Pancreas (tissue), 10 donors: ENCODE measurements at places on chromosomes 3 and 15.

GRCh38 chr3:39917065-39917773, 107.8 kb downstream of the MYRIP start:
- H3K27me3 ChIP-seq, result no peaks in the 10 kb centered on the region
- H3K36me3 ChIP-seq, result no peaks in the 10 kb centered on the region
- no peak overlapping the region for H3K27ac ChIP-seq
- H3K4me1 ChIP-seq, result peaks cover 3% of the 10 kb centered on the region
- no peak overlapping the region for H3K4me3 ChIP-seq
- DNase-seq, result no peak

- H3K36me3 ChIP-seq, result no peaks in the 10 kb centered on the region
- DNase-seq, result peak; percentile 71
- peaks cover 24% of the 10 kb centered on the region for H3K4me1 ChIP-seq
- H3K27me3 ChIP-seq, result no peaks in the 10 kb centered on the region
- H3K27ac ChIP-seq, result peak overlapping the region; percentile 17
- H3K4me3 ChIP-seq, result no peak overlapping the region
These were observed 2.8 kb downstream of the GPD1L start for GRCh38 chr3:32109256-32109655.

- H3K4me1 ChIP-seq, result no peaks in the 10 kb centered on the region
- H3K36me3 ChIP-seq, result no peaks in the 10 kb centered on the region
- no peak overlapping the region for H3K4me3 ChIP-seq
- H3K27me3 ChIP-seq, result no peaks in the 10 kb centered on the region
These were observed 75.3 kb downstream of the NCEH1 start for GRCh38 chr3:172635588-172635987.

DNA sequence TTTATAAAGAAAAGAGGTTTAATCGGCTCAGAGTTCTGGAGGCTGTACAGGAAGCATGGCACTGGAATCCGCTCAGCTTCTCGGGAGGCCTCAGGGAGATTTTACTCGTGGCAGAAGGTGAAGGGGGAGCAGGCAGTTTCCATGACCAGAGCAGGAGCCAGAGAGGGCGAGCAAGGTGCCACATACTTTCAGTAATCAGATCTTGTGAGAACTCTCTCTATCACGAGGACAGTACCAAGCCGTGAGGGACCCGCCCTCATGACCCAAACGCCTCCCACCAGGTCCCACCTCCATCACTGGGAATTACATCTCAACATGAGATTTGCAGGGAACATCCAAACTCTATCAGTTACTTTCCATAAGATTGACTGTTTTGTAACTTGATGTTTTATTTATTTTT, 70.7 kb upstream of the SYN2 start:
- no peak overlapping the region for H3K4me3 ChIP-seq
- no peaks in the 10 kb centered on the region for H3K36me3 ChIP-seq
- no peaks in the 10 kb centered on the region for H3K4me1 ChIP-seq
- no peak overlapping the region for H3K27ac ChIP-seq
- no peak for DNase-seq

DNA sequence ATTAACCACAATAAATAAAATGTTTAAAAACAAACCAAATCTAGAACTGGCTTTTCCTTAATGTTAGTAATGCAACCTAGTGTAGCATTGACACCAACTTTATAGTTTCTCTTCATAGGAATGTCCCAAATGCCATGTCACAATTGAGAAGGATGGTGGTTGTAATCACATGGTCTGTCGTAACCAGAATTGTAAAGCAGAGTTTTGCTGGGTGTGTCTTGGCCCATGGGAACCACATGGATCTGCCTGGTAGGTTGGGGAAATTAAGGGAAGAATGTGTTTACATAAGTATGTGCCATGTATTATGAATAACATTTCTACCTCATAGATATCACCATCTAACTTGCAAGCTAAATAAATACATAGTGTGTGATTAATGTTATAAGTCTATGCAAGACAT, 84.4 kb upstream of the GOLGA6B start:
- H3K36me3 ChIP-seq, result no peaks in the 10 kb centered on the region
- H3K4me1 ChIP-seq, result no peaks in the 10 kb centered on the region
- H3K27me3 ChIP-seq, result no peaks in the 10 kb centered on the region
- no peak for DNase-seq

DNA sequence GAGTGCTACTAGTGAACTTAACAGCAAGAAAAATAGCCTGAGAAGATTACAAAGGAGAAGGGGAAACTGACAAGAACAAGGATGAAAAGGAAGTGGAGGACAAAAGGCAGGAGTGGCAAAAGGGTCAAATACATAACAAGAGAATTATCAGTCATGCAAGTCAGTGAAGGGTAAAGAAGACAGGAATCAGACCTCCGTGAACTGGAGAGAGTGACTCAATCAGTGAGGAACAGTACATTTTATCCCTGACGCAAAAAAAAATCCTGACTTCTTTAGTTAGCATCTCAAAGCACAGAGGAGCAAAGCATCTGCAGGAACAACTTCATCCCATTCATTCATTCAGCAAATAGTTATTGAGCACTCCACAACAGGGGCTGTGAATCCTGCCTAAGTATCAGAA, 97.8 kb downstream of the SST start:
- H3K36me3 ChIP-seq, result no peaks in the 10 kb centered on the region
- no peak overlapping the region for H3K4me3 ChIP-seq
- no peaks in the 10 kb centered on the region for H3K4me1 ChIP-seq
- no peak for DNase-seq
- no peak overlapping the region for H3K27ac ChIP-seq
